Activated CD8-positive, alpha-beta memory T cell treated with anti-CD3 and anti-CD28 coated beads for 1 hour (primary cell): ENCODE measurements at places on chromosomes 3 and 15.

DNA sequence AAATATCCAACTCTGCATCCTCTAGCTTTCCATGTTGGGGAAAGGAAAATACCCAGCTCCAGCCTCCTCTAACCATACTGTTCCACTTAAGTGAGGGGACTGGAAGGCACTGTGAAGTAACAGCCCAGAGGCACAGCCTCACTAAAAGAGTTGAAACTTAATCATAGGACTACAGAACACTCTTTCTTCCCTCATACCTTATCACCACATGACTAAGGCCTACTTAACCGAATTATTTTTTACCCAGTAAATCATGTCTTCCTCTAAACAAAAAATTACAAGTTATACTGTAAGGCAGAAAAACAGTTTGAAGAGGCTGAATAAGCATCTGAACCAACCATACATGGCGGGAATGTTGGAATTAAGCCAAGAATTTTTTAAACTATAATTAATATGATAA, 207.4 kb upstream of the MME start:
- DNase-seq: no peak

- no peak for DNase-seq
Measured at GRCh38 chr3:167887096-167887495, 151.6 kb downstream of the SERPINI1 start.

DNA sequence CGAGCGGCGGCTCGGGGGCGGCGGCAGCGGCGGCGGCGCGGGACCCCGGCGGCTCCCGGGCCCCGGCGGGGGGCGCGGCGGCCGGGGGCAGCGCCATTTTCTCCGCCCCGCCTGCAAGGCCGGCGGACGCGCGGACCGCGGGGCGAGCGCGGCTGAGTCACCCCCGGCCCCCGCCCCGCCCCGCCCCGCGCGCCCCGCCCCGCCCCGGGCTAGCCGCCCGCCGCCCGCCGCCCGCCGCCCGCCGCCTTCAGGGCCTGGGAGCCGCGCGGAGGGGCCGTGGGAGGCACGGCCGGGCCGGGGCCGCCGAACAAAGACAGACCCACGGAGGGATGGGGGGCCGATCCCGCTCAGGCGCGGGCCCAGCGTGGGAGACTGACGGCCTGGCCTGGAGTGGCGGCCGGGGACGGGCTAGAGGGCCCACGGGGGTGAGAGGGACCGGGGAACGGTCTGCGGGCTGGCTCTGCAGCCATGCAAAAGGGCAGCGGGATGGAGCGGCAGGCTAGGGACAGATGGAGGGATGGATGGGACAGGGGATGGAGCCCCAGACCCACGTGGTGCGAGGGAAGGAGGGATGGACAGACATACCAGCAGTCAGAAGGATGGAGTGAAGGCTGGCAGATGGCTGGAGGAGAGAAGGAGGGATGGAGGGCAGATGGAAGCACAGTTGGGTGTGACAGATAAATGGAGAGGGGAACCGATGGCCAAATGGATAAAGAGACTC, at the start of gene EIF4E3:
EIF4E3 (minus strand) TSS at position 132 of the 721 bp plus-strand sequence; CDS start at position 97, 35 bp downstream.
- DNase-seq: no peak

- no peak for DNase-seq
Measured at GRCh38 chr3:45171283-45171682, 25.1 kb upstream of the CDCP1 start.

DNA sequence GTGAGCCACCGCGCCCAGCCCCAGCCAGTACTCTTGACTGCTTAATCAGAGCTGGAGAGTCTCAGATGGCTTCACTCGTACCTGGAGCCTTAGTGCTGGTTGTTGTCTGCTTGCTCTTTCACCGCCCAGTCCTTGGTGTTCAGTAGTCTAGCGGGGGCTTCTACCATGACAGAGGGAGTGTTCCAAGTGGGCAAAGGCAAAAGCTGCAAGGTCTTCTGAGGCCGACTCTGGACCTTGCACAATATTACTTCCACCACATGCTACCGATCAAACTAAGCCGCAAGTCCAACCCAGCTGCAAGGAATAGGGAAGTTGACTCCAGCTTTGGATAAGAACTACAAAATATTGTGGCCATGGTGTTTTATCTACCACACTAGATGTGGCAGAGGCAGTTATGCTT, 6.6 kb downstream of the PARL start:
- no peak for DNase-seq

- no peak for DNase-seq
Measured at GRCh38 chr15:78933823-78934654, 10.8 kb downstream of the CTSH start.

DNA sequence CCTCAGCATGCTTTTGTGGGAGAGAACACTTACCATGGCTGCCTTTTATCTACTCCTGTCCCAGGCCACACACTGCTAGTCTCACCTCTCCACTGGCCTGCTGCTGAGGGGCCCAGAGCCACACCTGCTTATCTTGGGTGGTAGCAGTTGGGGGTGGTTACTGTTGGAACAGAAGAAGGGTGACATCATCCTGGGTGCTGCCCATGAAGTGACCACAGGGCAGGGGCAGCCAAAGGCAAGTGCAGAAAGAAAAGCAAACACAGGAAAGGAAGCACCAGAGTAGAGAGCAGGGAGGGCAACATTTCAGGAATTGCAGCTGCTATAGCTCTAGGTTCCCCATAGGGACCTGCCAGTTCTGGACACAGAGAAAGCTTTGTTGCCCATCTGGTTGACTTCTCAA, 345.2 kb downstream of the VPS13C start:
- no peak for DNase-seq

- DNase-seq: no peak
Measured at GRCh38 chr15:73593304-73594074, 39.7 kb downstream of the NPTN start.

- DNase-seq: no peak
Measured at GRCh38 chr3:124985349-124985748, 50.8 kb upstream of the MUC13 start.

- DNase-seq: no peak
Measured at GRCh38 chr3:149473357-149474249, 894 bp upstream of the TM4SF4 start.

- DNase-seq: no peak
Measured at GRCh38 chr3:40490916-40491315, 14.0 kb downstream of the ZNF619 start.

- no peak for DNase-seq
Measured at GRCh38 chr3:41222501-41222900, 23.2 kb downstream of the CTNNB1 start.

DNA sequence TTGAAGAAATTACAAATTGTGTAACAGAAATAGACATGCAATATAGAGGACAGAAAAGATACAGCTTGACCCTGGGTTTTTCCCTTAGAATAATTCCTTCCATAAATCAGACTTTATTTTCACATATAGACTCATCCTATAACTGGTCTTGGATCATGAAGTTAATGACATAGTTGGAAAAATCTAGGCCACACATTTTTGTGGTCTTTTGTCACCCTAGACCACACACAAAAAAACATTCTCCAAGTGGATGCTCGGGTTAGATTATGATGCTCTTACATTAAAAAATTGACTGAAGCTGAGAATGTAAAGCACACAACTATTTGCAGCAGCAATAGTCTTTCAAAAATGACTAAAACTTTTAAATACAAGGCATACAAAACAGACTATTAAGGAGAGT, 7.5 kb upstream of the PLA2G4D start:
- no peak for DNase-seq

DNA sequence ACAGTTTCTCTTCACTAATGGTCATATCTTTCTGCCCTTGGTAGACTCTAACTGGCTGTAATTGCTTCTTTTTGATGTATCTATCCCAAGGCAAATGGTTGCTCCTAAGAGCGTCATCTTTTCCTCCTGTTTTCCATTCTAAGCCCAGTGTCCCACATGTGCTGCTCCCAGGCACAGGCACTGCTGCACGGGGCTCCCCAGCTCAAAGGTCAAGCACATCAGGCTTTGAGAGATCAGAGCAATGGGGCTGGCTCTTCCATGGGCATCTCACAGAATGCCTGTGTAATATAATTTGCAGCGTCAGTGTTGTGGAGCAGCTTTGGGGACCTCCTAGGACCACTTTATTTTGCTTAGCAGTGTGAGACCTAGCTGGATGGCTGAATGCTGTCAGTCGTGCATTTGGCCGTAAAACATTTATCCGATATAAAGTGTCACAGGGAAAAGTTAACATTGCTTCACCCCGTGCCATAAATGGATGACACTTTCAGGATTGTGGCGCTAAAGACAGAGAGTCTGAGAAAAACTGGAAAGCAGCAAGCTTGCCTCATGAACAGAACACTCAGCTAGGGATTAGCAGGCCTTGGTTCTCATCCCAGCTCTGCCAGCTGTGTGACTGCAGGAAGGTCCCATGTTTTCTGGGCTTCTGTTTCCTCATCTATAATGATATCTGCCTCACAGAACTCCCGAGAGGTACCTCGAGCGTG, 277.5 kb upstream of the TBL1XR1 start:
- DNase-seq: no peak

GRCh38 chr15:87706001-87706400, 550.5 kb downstream of the NTRK3 start:
- no peak for DNase-seq

DNA sequence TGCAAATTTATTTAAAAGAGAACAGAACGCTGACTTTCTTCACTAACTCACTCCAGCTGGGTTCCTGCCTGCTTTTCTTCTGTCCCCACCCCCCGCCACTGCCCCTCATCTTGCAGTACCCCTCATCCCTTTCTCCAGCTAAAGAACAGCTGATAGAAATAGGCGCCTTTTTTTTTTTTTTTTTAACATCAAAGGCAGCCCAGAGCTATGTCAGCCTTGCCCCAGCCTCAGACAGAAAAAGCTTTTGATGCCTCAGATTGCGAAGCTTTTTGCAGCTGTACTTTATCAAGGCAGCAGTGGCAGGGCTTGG, 1.8 kb downstream of the CADPS start:
- DNase-seq: no peak

GRCh38 chr15:51203797-51204196, 109.1 kb upstream of the TNFAIP8L3 start:
- DNase-seq: no peak

GRCh38 chr3:51271172-51271571, 113.9 kb upstream of the MANF start:
- DNase-seq: no peak
